ENCODE measurements at places on chromosomes 11 and 22.

DNA sequence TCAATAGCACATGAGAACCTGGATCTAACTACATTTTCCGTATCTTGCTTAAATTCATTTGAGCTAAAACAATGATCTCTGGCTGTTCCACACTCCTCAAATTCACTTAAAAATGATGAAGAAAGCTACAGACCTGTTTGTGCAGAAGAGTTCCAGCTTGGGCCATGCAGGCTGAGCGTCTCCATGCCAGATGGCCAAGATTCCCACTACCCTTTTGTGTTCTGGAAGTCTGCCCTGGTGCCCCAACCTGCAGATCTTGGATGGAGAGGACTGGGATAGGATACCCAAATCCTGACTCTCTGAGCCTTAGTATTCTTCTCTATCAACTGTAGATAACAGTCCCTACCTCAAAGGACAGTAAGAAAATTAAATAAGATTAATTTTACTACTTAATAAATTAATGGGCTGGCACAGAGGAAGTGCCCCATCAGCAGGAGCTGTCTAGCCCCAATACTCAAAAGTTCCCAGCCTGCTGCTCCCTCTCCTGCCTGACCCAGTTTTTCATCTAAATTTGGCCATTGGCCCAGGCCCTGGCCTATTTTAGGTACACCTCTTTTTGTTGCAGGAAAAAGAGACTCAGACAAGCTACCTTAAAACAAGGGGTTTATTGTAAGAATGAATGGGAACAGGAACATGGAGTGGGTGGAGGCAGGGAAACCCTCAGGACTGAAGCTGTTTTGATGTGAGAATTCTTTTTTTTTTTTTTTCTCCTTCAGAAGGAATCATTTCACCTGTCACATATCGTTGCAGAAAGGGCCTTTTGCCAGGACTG is 81.4 kb upstream of the GRK3 start:
- DNase-seq, result no peak

GRCh38 chr11:94539420-94539819 is 4.3 kb upstream of the FUT4 start:
- DNase-seq, result no peak

DNA sequence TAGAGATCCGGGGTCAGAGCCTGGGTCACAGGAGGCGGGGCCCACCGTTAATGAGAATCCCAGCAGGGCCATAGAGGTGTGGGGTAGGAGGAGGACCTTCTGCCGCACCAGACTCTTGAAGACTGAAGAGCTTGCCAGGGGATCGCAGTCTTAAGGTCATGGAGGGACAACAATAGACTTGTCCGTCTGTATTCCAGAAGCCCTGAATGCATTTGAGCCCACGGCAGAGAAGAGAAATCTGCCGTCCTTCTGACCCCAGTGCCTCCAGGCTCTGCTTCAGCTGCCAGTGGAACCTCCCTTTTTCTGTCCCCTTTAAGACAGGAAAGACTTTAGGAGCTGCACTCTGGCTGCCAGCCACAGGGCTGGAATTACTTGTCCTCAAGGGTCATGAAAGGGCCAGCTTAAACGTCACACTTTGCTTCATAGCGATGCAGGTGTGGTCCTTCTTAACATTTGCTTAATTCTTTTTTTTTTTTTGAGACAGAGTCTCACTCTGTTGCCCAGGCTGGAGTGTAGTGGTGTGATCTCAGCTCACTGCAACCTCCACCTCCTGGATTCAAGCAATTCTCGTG is 15.5 kb upstream of the ST3GAL4 start:
- DNase-seq, result no peak

GRCh38 chr11:95505927-95506426 is 275.0 kb upstream of the SESN3 start:
- peak; percentile 50 for DNase-seq

- DNase-seq, result no peak
These were observed 537.0 kb downstream of the NTM start for GRCh38 chr11:131907371-131907770.

DNA sequence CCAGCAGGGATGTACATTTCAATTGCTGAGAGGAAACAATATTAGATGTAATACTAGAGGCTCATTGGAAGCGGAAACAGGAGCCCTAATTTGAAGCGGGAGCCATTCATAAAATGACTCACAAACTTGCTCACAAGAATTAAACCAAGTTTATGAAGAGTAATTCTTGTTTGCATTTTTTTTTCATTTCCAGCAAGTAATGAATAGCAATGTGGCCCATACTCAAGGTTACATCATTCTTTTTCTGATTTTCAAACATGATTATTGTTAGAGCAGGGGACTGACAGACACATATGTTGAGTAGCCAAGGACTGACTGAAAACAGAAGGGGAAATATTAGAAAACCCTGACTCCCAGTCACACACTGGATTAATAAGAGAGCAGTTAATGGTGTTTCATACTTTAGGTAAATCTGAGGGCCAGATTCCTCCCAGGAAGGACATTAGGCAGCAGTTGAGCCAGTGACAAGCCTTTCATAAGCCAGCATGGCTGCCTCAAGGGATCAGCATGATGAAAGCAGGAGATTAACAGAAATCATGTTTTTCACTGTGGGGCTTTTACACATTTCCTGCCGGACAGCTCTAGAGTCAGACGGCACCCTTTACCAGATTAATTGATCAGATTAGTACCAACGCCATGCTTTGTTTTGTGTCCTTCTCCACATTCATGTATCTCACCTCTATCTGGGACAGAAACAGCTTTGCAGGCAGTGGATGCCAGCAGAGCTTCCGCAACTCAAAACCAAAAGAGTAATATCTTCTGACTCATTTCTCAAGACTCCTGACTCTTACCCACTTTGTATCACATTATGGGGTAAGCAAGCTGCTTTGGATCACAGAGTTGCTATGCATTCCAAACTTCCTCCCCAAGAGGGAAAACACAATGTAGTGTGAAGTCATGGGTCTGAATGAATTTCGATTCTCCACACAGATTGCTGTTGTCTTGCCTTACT is 831.6 kb downstream of the KCNA4 start:
- peak; percentile 96 for DNase-seq

DNA sequence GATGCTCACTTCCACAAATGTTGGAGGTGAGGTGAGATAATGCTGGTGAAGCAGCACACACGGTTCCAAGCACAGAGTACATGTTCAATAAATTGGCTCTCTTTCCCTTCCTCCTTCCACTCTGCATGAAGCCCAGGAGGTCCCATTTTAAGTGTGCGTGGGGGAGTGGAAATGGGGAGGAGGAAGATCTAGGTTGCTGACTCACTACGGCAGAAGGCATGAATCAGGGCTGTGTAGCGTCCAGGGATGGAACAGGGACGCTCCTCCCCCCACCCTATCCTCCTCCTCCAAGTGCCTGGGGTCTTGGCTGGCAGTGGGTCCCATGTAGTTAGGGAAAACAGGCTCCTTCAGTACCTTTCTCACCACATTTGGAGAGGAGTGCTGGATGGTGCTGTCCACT is 44.2 kb downstream of the TRIM66 start:
- no peak for DNase-seq

DNA sequence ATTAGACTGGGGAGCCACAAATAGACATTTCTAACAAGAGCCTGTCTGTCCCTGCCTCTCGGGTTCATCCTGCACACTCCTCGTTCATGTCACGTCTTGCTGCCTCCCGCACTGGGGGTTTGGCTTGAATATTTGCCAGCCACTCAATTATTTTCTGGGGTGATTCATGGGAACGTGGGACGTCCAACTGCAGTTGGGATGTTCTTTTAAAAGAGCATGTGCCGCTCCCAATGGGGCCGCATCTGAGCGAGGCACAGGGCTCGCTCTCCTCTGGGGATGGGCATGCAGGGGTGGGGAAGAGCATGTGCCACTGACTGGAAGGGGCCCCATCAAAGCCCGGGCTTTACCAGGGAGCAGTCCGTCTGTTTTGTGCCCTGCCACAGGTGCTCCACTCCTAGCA is 43.4 kb downstream of the PARVG start:
- no peak for DNase-seq

GRCh38 chr22:19707347-19708290 is 6.7 kb upstream of the SEPTIN5 start:
- no peak for DNase-seq

- DNase-seq, result no peak
These were observed 14.8 kb downstream of the CD3E start for GRCh38 chr11:118319337-118319707.

DNA sequence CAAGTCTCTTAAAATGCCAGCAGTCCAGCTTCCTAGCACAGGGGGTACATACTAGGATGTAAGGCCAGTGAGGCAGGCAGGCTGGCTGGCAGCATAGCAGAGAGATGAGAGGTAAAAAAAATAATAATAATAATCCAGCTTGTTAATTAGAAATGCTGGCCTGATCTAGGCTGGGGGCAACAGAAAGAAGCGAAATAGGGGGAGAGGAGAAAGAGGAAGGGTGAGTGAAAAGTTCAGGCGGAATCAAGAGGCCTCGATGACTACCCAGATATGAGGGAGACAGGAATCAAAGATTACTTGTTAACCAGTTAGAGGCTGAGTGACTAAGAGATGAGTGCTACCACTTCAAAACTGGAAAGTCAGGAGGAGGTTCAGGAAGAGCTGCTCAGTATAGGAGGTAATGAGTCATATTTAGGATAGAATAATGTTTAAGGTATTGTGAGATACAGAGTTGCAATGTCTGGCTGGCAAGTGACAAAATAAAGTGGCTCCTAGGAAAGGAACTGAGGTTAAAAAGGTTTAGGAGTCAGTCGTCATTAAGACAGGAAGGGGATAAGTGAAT is 2.8 kb downstream of the ALKBH8 start:
- no peak for DNase-seq

DNA sequence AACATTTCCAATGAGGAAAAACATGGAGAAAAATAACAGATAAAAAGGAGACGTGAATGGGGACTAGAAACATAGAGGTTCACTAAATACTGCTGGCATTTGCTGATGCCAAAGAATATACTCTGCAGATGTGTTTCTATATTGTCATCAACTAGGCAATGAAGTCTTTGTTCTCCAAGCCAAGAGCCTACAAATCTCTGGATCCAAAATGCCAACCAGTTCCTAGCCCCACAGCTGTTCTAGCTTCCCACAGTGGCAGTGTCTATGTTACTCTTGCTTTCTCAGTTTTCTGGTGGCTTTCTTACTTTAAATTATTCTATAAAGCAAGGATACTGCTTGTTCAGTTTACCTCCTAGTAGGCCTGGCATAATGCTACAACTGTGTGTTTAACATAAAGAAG is 977.9 kb upstream of the CCDC90B start:
- no peak for DNase-seq

DNA sequence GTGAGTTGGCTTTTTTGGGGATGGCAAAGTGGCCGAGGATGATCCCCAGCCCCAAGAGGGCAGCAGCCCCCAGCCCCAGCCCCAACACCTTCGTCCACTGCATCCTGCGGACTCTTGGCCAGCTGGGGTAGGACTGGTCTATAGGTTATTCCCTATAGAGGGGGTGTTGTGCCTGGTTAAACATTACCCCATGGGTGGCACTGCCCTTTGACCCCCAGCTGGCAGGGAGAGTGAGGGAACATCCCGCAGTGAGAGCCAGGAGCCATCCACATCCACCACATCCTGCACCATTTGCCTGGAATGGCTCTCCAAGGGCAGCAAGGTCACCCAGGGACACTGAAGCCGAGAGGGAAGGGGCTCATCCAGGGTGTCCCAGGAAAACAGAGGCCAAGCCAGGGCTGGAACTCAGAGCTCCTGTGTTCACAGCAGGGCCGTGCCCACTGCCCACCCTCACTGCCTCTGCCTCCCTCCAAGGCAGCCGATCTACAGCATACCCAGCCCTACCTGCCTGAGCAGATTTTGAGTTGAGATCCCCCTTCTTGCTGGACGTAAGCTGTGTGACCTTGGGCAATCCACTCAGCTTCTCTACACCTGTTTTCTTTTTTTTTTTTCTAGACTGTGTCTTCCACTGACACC is at the start of gene NAALADL1:
TSS of gene NAALADL1 (minus strand) at position 135 of the 636 bp plus-strand sequence. CDS start at position 103, 32 bp downstream.
- DNase-seq, result no peak

GRCh38 chr11:74839971-74840370 is 91.3 kb downstream of the RNF169 start:
- DNase-seq, result no peak

DNA sequence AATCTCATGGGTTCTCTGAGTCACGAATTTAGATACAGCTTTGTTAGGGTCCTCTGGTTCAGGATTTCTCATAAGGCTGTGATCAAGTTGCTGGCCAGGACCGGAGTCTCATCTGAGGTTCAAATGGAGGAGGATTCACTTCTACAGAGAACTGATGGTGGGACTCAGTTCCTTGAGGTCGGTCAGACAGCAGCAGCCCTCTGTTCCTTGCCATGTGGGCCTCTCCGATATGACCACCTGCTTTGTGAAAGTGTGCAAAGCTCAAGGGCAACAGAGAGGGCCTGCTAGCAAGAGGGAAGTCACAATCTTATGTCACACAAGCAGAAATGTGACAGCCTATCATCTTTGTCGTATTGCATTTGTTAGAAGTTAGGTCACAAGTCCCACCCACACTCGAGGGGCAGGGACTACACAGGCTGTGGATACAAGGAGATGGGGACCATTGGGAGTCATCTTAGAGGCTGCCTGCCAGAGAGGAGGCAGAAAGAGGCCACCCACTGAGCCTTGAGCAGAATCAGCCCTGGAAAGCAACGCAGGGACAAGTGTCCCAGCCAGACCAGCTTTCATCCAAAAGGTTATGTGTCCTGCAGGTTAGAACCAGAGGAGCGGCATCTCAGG is 34.5 kb downstream of the RPUSD4 start:
- DNase-seq, result no peak

GRCh38 chr11:5304046-5304445 is 2.3 kb upstream of the OR51B4 start:
- no peak for DNase-seq

GRCh38 chr11:86337227-86337626 is 35.2 kb downstream of the HIKESHI start:
- DNase-seq, result no peak

GRCh38 chr11:65653229-65654225 is 9.2 kb downstream of the RELA start:
- DNase-seq, result no peak

DNA sequence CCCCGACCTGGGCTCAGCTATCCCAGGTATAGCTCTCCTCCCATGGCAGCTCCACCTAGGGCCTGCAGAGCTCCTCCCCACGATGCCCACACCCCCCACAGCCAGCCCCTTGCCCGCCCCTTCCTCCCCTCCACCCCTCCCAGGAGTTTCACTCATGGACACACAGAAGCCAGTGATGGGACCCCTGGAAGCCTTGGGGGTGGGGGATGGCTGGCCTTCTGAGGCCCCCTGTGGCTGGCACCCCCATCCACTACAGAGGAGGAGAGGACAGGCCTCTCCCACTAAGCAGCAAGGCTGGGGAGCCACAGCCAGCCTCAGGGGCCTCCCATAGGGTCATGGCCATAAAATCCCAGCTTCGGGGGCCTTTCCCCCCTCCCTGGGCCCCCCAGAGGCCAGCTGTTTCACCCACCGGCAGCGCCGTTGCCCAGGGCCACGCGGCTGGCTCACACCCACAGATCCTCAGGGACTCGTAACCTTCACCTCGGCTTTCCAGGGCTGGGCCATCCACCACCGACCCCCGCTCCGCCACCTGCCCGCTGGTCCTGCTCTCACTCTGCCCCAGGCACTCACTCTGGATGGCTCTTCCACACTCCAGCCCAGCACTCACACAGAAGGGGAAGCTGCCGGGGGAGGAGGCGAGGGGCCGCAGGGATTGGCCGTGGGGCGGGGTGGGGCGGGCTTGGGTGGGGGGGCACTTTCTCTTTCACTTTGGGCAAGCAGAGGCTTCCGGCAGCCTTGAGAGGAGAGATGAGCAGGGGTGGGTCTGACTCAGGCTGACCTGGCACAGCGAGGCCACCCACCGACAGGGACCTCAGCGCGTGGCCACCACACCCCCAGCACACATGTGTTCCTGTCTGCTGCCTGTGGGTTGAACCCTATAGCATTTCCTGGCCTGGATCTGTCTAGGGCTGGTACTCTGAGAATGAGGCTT is 2.2 kb downstream of the SLC25A22 start:
- no peak for DNase-seq
